ENCODE measurements at places on chromosomes 6 and 20.

GRCh38 chr20:17611290-17611539 lies 41.3 kb downstream of the DSTN start:
- DNase-seq = no peak

DNA sequence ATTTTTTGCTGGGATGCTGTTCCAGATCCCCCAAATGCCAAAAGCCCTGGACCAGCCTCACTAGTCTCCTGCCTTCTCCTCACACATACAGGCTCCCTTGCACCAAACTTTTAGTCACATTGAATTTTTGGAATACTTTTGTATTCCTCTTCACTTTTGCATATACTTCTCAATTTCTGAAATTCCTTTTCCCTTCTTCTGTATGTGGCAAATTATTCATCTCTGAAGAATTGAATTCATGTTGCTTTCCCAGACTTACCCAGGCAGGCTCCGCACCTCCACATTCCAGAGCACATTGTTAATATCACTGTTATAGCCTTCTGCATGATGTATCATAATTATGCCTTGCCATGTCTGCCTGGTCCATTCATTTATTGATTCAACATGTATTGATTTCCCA lies 255.3 kb upstream of the POU3F2 start:
- no peak for DNase-seq

GRCh38 chr6:138957484-138957883 lies 30.6 kb downstream of the REPS1 start:
- DNase-seq = no peak

- DNase-seq = no peak
These were observed 191.2 kb downstream of the ZNF217 start for GRCh38 chr20:53402233-53403005.

DNA sequence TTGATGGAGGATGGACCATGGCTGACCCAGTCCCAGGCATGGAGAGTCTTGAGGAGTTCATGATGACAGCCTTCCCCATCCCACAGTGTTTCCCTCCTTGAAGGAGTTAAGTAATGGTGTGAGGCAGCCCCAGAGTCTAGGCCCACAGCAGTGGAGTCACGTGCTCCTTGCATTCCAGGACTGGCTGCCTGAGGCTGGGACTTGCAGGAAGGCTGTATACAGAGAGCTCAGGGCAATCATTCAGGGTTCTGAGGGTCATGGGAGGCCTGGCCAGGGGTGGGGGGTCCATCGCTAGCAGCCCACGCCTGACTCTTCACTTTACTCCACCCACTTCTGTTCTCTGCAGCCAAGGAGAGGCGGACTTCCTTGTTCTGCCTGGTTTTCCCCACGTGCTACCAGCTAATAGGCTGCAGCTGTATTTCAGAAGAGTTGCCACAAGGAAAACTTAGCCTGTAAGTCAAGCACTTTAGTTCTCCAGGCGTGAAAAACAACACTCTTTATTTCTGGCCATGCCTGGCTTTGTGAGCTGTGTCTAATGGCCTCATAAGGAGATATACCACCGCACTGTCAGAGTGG lies 272.5 kb downstream of the DHX35 start:
- no peak for DNase-seq

DNA sequence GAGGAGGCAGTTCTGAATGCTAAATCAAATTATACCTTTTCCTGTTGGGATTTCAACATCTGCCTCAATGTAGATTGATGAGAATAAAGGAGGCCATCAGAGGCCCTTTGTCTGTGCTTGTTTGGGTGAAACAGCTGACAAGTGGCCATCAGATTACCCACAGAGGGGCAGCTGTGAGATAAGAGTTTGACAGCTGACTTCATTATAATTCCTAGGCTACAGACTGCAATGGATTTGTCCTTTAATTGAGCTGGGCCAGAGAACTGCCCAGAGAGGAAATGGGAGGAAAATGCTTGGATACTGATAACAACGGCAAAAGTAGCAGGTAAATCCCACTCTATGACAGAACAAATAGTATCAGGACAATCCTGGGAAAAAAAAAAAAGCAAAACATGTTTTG lies 649.4 kb downstream of the HDGFL1 start:
- no peak for DNase-seq

All from C1 segment of cervical spinal cord (tissue), 14 donors.